ENCODE measurements at places on chromosomes 4 and X.

DNA sequence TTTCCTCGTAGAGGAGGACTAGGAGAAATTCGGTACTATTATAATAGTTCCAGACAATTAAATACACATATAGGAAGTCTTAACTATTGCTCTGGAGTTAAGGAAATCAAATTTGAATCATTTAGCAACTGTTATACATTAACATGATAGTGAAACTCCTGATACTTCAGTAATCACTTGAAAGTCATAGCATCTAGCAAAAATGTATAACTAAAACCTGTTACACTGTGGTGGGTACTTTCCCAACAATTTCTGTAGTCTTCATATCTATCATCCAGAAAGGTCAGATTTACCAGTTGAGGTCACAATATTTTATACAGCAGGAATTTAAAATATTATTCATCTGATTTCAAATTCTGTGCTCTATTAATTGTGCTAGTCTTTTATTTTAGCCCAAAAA is 669.6 kb upstream of the PCDH10 start:
- DNase-seq, result no peak

GRCh38 chrX:134362560-134363089 is 97.3 kb upstream of the HPRT1 start:
- DNase-seq, result no peak

- no peak for DNase-seq
Observed at GRCh38 chr4:148442832-148443511, 758 bp upstream of the NR3C2 start.

- DNase-seq, result no peak
Observed at GRCh38 chrX:77415161-77415560, 32.0 kb upstream of the FGF16 start.

DNA sequence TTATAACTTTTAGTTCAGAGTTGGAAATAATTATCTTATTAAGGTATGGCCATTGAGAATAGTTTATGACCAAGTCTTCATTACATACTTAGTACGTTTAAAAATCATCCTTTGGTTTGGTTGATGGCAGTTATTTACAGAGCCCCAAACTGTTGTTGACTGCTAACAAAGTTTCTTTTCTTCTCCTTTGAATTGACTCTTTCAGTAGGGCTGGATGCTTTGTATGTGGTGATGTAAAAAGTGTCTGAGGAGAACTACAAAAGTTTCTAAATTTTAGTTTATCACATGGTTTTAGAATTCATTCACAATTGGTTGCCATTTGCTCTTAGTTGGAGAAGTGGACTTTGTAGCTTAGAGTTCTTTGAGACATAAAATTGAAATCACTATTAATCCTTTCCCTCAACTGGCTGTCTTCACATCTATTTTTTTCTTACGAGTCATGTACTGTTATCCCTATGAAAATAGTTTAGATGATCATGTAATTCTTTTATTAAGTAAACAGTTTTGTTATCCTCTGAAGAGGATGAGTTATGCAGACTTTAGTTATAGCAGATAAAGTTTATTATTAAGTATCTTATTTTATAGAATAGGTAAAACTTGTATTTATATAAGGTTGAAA is 14.8 kb downstream of the PTPN13 start:
- DNase-seq, result no peak

- no peak for DNase-seq
Observed at GRCh38 chrX:28108186-28108945, 127.1 kb upstream of the DCAF8L1 start.

GRCh38 chr4:62293551-62293950 is 1093.4 kb downstream of the ADGRL3 start:
- DNase-seq, result no peak

GRCh38 chrX:53088136-53088974 is 5.6 kb upstream of the KANTR start:
- DNase-seq, result peak; percentile 68

GRCh38 chrX:41449131-41449530 is 2.0 kb downstream of the NYX start:
- no peak for DNase-seq

GRCh38 chr4:75673959-75674328 is 733 bp upstream of the G3BP2 start:
- DNase-seq, result no peak

- no peak for DNase-seq
Observed at GRCh38 chrX:16063921-16064320, 59.4 kb upstream of the GRPR start.

DNA sequence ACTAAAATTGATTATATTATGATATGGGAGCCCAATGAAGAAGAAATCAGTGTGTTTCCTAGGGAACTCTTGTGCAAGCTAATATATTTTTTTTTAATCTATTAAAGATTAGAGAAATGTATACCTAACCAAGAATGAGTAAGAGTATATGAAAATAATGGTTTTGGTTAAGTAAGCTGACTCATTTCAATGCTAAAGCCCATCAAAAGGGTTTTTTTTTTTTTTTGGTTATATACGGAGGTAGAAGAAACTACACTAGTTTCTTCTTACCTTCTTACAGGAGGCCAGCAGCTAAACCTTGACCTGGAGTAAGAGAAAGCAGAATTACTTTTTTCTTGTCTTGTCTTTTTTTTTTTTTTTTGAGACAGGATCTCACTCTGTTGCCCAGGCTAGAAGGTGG is 27.5 kb downstream of the RUFY3 start:
- no peak for DNase-seq

- no peak for DNase-seq
Observed at GRCh38 chrX:107753187-107753586, 22.4 kb downstream of the TSC22D3 start.

- no peak for DNase-seq
Observed at GRCh38 chr4:113675731-113676697, 85.5 kb downstream of the CAMK2D start.

- no peak for DNase-seq
Observed at GRCh38 chrX:147498796-147499195, 412.9 kb upstream of the FMR1 start.

GRCh38 chrX:110133735-110134370 is 130.9 kb downstream of the TMEM164 start:
- DNase-seq, result no peak

GRCh38 chr4:4856071-4857000 is 3.1 kb upstream of the MSX1 start:
- no peak for DNase-seq

GRCh38 chr4:104279744-104280143 is 214.9 kb downstream of the CXXC4 start:
- DNase-seq, result no peak

GRCh38 chr4:98363431-98363830 is 102.2 kb downstream of the RAP1GDS1 start:
- DNase-seq, result no peak

GRCh38 chrX:120372667-120373370 is 10.9 kb downstream of the ATP1B4 start:
- no peak for DNase-seq

- no peak for DNase-seq
Observed at GRCh38 chr4:3673716-3674478, 92.3 kb upstream of the ADRA2C start.

DNA sequence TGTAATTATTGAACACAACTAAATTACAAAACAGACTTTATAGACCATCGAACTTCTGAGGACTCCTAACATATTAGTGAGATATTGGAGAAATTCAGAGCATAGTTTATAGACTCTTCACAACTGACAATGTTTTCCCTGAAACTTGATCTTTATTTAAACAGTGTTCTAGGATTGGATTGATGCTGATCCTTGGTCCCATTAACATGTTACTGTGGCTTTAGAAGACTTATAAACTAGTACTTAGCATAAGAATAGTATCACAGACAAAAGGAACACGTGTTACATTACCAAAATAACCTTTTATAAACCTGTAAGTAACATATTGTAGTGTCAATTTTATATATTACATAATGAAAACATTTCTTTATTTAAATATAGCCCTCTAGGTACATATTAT is 689.6 kb downstream of the CCSER1 start:
- no peak for DNase-seq

- DNase-seq, result peak; percentile 22
Observed at GRCh38 chrX:43949669-43950068, 23.5 kb downstream of the NDP start.

GRCh38 chr4:17157304-17157703 is 258.9 kb upstream of the LDB2 start:
- no peak for DNase-seq

GRCh38 chr4:28357990-28358389 is 1497.3 kb downstream of the STIM2 start:
- no peak for DNase-seq

DNA sequence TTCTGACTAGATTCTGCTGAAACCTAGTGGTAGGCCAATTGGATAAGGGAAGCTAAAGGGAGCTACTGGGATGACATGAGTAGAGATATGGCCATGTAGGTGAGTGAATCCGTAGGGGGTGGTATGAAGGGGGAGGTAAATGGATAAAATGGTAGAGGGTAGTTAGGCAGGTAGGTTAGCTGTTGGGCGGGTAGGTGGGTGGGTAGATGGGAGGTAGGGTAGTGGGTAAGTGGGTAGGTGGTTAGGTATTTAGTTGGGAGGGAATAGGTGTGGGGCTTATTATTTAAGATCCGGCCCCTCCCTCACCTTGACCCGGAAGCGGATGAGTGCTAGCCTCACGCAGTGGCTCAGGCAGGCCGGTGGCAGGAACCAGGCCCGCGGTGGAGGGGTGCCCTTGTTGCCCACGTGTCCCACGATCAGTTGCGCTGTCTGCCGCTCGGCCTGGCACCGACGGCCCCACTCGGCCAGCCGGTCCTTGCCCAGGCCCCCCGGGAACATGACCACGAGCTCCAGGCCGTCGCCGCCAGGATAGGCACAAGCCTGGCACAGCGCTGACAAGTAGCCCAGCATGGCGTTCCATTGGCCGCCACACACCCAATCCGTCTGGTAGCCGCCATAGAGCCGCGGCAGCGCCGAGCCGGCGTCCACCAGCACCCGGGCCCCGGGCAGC is 725 bp downstream of the FAM120C start:
- peak; percentile 73 for DNase-seq

- no peak for DNase-seq
Observed at GRCh38 chr4:37762294-37762990, 64.0 kb upstream of the PGM2 start.

- DNase-seq, result no peak
Observed at GRCh38 chrX:17075004-17075403, 128.5 kb downstream of the REPS2 start.

DNA sequence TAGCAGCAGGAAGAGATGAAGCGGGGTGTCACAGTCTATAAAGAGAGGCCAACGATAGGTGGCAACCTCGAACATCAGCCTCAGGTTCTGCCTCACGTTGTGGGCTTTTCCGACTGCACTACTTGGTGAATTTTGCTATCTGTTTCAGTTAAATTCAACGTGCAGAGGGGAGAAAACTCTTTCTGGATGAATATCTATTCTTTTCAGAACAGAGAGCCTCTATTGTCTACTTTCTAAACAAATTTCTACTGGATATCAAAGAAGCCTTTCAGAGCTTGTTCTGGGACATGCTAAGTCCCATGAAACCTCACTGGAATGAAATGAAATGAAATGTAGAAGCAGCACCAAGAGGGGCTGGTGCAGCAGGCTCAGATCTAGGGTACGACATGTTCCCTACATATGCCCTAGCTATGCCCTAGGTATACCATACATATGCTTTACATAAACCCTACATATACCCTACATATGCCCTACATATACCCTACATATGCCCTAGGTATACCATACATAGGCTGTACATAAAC is 116.5 kb upstream of the TRIM2 start:
- DNase-seq, result no peak

GRCh38 chr4:46999566-46999965 is 6.2 kb upstream of the GABRA4 start:
- no peak for DNase-seq

DNA sequence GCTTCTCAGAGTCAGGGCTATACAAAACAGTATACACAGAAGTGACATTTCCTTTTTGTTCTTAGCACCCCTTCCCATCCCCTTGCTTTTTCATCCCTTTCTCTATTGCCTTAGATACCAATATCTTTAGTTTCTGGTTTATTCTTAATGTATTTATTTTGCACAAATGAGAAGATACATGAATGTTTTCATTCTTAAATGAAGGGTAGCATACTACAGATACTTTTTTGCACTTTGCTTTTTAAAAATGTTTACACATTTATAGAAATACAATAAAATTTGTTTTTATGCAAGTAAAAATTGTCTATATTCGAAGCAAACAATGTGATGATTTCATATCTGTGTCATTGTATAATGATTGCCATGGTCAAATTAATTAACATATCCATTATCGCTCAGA is 33.1 kb downstream of the TSPAN7 start:
- no peak for DNase-seq

DNA sequence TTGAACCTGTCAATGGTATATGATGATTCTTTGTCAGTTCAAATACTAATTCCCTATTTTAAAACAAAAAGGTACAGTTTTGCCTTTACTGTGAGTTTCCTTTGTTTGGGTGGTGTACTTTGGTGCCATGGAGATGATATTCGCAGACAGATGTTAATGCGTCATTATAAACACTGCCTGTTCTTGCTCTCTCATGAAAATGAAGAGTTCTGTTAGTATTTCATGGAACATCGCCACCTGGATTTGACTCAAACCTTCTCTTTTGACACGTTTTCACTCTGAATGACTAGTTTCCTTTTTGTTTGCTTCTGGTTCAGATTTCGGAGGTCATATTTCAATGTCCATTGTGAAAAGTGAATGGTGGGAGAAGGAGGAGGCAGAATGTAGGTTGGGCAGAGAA is 6.9 kb upstream of the CTSO start:
- no peak for DNase-seq

DNA sequence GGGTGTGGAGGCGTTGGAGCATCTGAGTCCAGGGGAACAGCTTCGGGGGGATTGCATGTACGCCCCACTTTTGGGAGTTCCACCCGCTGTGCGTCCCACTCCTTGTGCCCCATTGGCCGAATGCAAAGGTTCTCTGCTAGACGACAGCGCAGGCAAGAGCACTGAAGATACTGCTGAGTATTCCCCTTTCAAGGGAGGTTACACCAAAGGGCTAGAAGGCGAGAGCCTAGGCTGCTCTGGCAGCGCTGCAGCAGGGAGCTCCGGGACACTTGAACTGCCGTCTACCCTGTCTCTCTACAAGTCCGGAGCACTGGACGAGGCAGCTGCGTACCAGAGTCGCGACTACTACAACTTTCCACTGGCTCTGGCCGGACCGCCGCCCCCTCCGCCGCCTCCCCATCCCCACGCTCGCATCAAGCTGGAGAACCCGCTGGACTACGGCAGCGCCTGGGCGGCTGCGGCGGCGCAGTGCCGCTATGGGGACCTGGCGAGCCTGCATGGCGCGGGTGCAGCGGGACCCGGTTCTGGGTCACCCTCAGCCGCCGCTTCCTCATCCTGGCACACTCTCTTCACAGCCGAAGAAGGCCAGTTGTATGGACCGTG is 2.2 kb downstream of the AR start:
- DNase-seq, result no peak

DNA sequence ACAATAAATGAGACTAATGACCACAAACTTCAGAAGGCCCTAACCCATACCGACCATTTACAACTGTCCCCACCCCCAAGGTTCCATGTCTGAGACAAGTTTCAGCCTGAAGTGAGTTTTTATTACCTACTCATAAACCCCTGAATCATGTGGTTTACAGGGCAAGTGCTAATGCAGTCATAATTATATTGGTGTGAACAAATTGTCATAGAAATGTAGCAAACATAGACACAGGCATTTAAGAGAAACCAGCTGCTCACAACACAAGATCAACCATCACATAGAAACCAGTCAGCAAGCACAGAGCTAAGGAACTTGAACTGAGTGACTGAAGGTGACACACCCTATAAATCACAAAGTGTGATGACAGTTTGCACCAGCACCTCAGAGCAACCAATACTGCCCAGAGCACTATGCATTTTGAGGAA is 173.8 kb upstream of the MID1 start:
- DNase-seq, result no peak

GRCh38 chr4:130359542-130359941 is 1263.6 kb downstream of the C4orf33 start:
- DNase-seq, result no peak
